SIG-M5 (cell line): ENCODE measurements at places on chromosomes 12 and 14.

GRCh38 chr12:50803230-50803875 is 39.4 kb upstream of the TMPRSS12 start:
- DNase-seq: no peak

- no peak for DNase-seq
These were observed 15.4 kb downstream of the ULK1 start for GRCh38 chr12:131909752-131910219.

DNA sequence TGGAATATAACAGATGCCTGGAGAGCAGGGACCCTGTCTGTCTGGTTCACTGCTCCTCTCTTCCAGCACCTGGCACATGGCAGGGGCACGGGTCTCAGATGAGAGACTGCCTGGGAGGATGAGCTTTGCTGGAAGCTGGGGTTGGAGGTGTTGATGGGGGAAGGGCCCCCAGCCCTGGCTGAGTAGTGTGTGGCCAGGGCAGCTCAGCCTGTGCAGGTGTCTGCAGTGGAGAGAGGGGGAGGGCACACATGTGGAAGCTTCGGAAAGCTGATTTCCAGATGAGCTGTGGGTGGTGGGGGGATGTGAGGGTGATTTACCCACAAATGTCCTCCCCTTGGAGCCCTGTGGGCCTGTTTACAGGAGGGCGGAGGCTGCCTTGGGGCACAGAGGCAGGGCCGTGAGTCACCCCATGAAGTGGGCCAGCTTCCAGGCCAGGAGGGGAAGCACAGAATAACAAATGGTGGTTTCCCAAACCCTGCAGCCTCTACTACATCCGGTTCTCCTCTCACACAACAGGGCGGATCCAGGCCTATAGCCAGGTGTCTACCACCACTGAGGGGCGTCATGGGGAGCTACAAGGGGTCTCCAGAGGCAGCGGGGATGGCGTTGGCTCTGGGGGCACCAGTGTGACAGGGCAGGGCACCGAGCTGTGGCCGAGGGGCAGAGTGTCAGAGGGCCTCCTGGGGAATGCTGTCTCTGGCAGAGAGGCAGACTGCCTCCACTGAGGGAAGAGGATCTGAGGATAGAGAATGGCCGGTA is 11.0 kb downstream of the KRT7 start:
- no peak for DNase-seq

- no peak for DNase-seq
These were observed 25.2 kb downstream of the G2E3 start for GRCh38 chr14:30584058-30584630.

- no peak for DNase-seq
These were observed 69.3 kb downstream of the ELK3 start for GRCh38 chr12:96263449-96263902.

DNA sequence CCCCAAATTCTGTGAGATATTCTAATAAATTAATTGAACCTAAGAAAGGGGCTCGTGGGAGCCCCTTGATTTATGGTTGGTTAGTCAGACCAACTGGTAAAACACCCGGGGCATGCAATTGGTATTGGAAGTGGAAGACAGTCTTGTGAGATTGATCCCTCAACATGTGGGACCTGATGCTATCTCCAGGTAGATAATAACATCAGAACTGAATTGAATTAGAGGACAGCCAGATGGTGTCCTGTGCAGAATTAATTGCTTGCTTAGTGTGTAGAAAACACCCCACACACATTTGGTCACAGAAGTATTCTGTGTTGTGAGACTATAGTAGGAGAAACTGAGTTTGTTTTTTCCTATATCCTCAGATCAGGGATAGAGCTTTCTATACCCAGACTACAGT is 22.0 kb downstream of the PYROXD1 start:
- no peak for DNase-seq

DNA sequence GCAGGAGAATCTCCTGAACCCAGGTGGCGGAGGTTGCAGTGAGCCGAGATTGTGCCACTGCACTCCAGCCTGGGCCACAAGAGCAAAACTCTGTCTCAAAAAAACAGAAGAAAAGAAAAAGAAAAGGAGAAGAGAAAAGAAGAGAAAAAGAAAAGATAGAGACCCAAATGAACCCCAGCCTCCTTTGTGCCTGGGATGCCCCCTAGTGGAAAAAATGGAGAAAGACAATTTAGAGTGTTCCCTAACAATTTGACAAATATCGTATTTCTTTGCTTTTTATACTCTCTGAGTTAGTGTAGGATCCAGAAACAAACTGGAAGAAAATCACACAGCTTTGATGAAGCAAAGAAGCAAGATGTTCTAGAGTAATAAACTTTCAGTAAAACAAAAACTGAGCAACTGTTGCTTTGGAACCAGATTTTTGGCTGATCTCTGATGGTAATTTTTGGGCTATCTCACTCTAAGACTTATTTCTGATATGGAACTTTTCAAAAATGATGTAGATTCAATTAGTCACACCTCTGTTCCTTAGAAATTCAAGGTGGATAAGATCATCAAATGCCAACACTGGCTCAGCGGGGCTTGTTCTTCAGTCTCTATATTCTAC is 18.6 kb upstream of the PRKAB1 start:
- no peak for DNase-seq

- DNase-seq: no peak
These were observed 169.2 kb upstream of the HMGA2 start for GRCh38 chr12:65655074-65655493.

GRCh38 chr14:36747411-36748184 is 85.9 kb downstream of the PAX9 start:
- no peak for DNase-seq

- no peak for DNase-seq
These were observed 102.3 kb downstream of the CALM1 start for GRCh38 chr14:90499121-90499520.

- DNase-seq: no peak
These were observed 133.4 kb downstream of the SLC6A15 start for GRCh38 chr12:84779169-84779568.

GRCh38 chr12:5492562-5492961 is 60.7 kb downstream of the NTF3 start:
- no peak for DNase-seq

DNA sequence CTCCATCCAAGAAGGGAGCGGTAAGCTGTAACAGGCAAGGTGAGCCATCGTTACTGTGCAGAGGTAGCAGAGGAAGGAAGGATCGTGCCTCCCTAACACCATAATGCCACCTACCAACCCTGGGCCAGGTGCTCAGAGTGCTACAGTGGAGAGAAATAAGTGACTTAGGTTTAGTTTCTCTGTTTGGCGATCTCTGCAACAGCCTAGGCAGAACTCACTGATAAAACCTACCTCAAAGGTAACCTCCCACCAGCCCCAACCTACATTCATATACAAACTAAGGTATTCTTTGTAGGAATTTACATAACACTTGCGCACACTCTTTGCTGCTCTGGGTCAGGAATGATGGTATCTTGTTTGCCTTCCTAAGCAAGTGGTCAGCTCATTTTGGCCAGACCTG is 93.4 kb upstream of the TMEM132D start:
- DNase-seq: no peak

DNA sequence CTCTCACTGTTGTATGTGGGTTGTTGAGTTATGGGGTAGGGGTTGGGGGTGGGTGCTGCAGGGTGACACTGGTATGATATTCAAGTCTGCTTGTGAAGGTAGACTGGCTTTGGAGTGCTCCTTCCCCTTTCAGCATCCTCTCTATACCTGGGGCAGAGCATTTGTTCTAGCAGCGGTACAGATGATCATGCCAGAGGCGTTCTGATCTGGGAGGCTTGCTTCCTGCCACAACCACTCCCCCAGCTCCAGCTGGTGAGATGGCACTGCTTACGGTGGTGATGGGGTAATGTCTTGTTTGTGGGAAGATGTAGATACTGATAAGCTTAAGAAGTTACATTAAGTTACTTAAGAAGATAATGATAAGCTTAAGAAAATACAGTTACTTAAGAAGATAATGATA is 131.8 kb downstream of the ERC1 start:
- DNase-seq: peak; percentile 7

GRCh38 chr12:40312982-40313576 is 88.3 kb downstream of the LRRK2 start:
- no peak for DNase-seq

DNA sequence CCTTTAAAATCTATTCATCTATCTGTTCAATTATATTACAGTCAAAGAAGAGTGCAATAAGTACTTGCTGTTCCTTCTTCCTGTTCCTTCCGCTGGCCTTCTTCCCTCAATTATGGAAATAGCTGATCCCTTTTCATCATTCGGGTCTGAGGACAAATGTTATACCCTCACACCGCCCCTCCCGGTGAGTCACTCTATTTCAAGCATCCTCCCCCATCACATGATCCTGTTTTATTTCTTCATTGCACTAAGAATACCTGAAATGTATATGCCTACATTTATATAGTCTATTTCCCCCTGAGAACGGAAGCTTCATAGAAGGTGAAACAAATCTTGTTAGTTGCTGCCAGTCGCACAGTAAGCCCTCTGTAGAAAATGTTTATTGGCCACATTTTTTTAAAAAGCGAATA is 2.5 kb downstream of the SLC38A1 start:
- DNase-seq: no peak
